A549 treated with GW870086 at 1 μM for 4 hours (cell line): ENCODE measurements at places on chromosomes 3 and 15. TPM values are rescaled to one million over a fixed set of nuclear protein-coding genes. Genes with fewer than 3 reads are reported as not detected.

IL17RB gene
- 0.71 to 1.2 TPM (median 0.96 TPM) in 5 replicates for total RNA-seq

C3orf70 gene
- 0.02 TPM in 1 of 5 replicates, not detected in the others for total RNA-seq

SLC35G2 gene
- total RNA-seq: 25.7 to 31.3 TPM (median 27.7 TPM) in 5 replicates

MGLL gene
- total RNA-seq: 64.9 to 77.9 TPM (median 72.2 TPM) in 5 replicates

DNASE1L3 gene
- 0.35 TPM in 1 of 5 replicates, not detected in the others for total RNA-seq

RTP1 gene
- not detected in 5 replicates for total RNA-seq

VEPH1 gene
- 0.31 to 1.0 TPM (median 0.61 TPM) in 5 replicates for total RNA-seq

CTXN2 gene
- total RNA-seq: 0.05 TPM in 1 of 5 replicates, not detected in the others

ITIH3 gene
- 0.08 to 0.22 TPM (median 0.17 TPM) in 4 of 5 replicates, not detected in the other for total RNA-seq

SNX33 gene
- total RNA-seq: 10.3 to 15.7 TPM (median 14.2 TPM) in 5 replicates

TICRR gene
- 10.4 to 14.1 TPM (median 12.1 TPM) in 5 replicates for total RNA-seq

ACKR4 gene
- total RNA-seq: not detected in 5 replicates

EPHB1 gene
- total RNA-seq: 0.14 to 0.17 TPM (median 0.16 TPM) in 3 of 5 replicates, not detected in the others

NANOGP8 gene
- total RNA-seq: not detected in 5 replicates

SPATA12 gene
- total RNA-seq: 0.25 to 0.44 TPM (median 0.39 TPM) in 5 replicates

C3orf20 gene
- 0.05 TPM in 1 of 5 replicates, not detected in the others for total RNA-seq
